ENCODE measurements at places on chromosomes 16 and 17.

DNA sequence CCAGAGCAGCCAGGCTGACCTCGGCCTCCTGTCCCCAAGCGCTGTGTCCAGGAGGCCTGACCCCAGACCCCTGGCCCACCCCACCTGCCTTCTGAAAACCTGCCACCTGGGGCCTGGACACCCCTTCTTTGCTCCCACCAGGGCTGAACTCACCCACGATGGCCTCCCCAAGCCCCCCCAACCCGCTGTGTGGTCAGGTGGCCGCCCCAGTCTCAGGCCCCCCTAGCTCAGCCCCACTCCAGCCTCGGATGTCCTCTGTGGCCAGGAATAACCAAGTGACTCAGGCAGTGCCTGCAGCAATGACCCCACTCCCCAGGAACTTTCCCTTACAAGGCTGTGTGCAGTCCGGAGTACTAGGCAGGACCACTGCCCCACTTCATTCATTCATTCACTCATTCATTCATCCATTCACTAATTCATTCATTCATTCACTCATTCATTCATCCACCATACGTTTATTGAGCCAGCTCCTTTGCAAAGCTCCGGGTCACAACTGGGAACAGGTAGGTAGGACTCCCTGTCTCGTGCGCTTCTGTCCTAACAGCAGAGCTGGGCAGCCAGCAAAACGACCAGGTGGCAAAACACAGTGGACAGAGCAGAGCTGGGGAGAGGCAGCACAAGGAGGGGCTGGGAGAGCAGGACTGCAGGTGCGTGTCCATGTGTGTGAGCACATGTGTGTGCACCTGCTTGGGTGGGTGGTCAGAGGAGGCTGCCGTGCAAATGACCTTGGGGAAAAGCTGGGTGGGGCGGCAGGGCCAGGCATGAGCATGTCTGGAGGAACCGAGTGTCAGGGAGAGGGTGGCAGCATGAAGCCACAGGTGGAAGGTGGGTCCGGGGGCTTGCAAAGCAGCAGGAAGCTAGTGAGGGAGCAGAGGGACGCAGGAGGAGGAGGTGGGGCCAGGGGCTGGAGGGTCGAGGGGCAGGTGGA, 75.8 kb upstream of the CBX4 start:
- DNase-seq = no peak

DNA sequence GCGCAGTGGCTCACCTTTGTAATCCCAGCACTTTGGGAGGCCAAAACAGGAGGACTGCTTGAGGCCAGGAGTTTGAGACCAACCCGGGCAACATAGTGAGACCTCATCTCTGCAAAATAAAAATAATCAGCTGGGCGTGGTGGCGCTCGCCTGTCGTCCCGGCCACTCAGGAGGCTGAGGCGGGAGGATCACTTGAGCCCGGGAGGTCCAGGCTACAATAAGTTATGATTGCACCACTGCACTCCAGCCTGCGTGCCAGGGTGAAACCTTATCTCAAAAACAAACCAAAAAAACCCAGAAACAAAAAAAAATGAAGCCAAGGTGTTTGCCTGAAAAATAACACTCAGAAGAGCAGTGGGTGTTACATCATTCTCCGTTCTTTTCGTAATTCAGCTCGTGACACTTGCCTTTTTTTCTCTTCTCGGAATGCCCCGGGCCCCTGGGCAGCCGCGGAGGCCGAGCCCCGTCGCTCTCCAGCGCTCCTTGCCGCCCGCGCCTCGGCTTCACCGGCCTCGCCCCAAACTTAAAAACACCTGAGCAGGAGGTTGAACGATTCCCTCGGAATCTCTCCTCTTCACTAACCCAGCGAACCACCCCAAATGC, 17.0 kb downstream of the PRCD start:
- DNase-seq = no peak

DNA sequence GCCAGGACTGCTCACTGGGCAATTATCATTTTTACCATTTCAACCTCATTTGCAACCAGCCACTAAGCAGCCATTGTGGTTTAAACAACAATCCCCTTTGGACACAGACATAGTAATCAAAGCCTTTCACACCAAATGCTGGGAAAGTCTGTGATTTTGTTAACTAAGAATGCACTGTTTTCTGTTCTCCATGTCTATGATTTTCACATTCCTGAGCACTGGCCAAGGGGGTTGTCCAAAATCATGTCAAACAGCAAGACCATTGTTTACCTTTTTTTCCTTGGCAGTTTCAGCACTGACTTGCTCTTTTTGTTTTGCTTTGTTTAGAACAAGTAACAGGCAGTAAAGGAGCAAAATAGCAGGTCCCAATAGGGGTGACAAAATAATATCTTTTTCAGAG, 106.3 kb upstream of the SIAH1 start:
- no peak for DNase-seq

- DNase-seq = no peak
Observed at GRCh38 chr17:37829592-37830123, 84.8 kb upstream of the HNF1B start.

DNA sequence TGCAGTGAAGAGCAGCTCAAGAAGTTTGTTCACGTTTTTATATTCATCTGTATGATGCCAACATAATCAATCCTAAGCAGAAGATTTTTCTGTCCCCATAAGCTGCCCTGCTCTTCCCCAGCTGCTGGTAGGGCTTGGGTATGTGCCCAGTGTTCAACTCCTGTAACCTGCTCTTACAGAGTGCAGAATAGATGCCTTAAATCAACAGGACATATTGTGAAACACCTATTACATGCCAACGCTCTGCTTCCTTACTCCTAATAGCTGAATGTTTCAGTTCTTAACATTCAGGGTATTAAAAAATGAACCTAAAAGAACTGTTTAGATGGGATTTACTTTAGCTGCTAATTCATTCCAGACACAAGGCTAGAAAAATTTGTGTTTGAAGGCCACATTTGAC, 190.9 kb downstream of the HS3ST3A1 start:
- no peak for DNase-seq

All from stimulated activated CD8-positive, alpha-beta memory T cell treated with anti-CD3 and anti-CD28 coated beads, Interleukin-7, amount 100 ng/mL, for 48 hours (primary cell).